ENCODE measurements at places on chromosomes 12 and 14.

GRCh38 chr12:104526320-104526719 is 69.6 kb downstream of the CHST11 start:
- no peak for DNase-seq

- DNase-seq, result no peak
These were observed 100.4 kb downstream of the IRF2BPL start for GRCh38 chr14:76927971-76928700.

DNA sequence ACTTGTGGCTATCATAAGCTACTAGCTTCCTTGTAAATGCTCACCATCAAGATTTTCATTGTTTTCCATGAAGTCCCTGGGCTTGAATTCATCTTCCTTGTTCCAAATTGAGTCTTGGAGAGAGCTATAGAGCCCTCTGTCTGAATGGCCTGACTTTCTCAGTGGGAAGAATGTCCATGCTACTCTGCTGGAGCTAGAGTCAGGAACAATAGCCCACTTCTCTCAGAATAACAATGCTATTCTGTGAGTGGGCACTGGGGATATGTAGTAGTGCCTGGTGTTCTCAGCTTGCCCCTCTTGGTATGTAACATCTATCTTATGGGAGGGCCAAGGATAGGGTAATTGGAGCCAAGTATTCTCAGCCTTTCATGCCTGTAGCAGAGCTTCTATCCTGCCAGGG is 127.6 kb upstream of the TRHDE start:
- DNase-seq, result no peak

DNA sequence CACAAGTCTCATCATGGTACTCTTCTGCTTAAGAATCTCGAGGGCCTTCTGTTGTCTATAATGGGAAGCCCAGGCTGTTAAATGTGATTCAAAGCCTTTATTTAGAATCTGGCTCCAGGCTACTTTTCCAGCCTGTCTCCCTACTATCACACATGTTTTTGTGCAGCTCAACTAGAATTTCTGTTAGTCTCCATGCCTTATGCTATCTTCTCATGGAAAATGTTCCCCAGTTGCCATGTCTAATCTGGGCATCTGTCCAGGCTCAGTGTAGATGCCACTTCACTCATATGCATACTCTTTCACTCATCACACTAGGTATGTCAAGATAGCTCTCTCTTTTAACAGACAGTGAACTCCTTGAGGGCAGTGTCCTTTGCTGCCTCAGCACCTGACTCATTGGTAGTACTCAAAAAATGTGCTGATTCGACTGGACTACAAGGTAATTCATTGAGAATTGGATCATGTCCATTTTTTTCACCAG is 145.3 kb downstream of the TTLL5 start:
- DNase-seq, result no peak

DNA sequence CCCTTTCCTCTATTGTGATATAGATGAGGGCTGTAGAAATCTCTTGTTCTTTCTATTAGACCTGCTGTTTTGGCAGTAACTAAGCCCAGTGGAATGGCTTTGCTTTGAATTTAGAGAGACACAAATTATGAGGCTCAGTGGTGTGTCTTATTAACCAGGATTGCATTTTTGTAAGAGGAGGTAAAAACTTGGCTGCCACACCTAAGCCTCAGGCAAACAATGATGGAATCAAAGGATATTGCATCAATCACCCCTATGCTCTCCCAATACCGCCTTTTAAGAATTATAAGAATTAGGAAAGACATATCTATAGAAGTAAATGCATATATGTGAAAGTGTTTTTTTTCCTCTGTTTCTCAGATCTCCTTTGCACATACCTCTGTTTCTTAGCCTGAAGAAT is 63.3 kb downstream of the ACSS3 start:
- no peak for DNase-seq

DNA sequence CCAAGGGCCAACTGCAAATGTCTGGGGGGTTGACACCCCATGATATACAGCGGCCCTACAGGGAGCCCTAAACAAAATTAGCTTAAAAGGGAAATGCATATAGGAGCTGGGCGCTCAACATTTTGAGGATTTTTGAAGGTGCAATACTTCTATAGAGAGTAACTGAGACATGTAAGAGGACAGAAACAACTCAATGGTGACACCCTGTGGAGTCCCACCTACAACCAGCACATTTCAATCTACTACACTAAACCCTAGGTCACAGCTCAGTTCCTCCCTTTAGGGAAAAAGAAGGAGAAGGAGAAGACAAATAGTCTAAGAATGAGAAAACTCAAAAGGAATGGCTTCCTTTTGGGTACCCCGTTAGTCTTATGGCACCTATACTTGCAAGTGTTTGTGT is 1010.5 kb upstream of the NOVA1 start:
- no peak for DNase-seq

GRCh38 chr12:74537126-74537706 is 419 bp upstream of the ATXN7L3B start:
- no peak for DNase-seq
